ENCODE measurements at places on chromosomes 7 and 10.

DNA sequence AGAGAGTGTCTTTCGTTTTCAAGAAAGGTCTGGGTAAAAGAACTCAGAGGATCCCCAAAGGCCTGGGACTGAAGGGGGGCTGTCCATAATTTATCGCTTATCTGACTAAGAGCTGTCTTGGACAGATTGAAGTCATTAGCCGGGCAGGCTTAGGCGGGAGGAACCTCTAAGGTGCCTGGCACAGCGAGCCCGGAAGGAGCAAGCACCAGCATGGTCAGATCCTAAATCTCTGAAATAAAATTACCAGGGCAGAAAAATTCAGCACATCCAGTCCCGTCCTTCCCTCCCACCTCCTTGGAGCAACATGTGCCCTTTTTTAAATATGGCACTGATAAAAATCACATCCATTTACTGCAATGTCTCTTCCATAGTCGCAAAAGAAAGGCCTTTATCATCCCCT is 86.8 kb downstream of the FAM204A start:
- no peak for DNase-seq

DNA sequence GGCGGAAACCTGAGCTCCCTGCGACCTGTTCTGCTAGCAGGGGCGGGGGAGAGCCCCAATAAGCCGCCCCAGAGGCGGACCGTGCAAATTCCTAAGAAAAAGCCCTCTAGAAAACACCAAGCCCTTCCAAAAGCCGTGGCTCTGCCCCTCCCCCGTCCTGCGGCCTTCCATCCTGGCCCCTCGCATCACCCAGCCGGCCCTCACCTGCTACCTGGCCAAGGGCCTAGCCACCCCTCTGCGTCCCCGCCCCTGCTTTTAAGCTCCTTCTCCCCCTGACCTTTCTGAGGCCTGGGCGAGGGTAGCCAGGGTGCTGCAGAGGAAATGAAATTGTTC is 24.9 kb downstream of the SKIDA1 start:
- no peak for DNase-seq

DNA sequence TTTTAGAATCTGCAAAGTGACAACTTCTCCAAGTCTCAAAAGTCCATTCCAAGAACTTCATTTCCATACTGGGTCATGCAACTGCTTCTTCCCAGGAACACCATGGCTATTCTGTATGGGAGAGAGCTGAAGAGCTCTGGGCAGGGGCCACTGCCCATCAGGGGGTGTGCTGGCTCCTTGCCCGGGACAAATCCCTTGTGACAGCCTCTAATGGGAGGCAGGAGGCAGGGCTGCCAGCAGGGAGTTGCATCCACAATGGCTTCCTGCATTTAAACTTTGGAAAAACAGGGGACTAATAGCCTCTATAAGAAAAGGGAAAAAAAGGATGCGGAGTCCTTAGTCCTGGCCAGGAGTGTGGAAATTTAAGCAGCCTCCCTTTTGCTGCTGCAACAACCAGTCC is 18.4 kb upstream of the FRMD4A start:
- DNase-seq: no peak

GRCh38 chr7:128948976-128949760 is 11.4 kb downstream of the IRF5 start:
- no peak for DNase-seq

DNA sequence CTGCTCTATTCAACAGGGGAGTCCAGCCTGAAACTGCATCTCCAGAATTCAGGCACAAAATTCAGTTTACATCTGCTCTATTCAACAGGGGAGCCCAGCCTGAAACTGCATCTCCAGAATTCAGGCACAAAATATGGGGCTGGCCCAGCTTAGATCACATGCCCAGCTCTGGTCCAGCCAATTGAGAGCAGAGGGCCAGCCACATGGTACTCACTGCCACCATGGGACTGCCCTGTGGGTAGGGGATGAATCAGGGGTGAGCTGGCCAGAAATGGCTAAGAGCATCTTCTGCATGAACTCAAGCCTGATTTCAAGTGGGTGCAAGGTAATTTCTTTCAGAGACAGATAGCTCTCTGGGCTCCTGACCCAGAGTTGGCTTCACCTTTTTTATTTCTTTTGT is 156.6 kb upstream of the LYZL2 start:
- DNase-seq: no peak

- no peak for DNase-seq
Observed at GRCh38 chr7:4386190-4386589, 295.9 kb upstream of the FOXK1 start.

- no peak for DNase-seq
Observed at GRCh38 chr10:73168465-73168803, 515 bp downstream of the FAM149B1 start.

DNA sequence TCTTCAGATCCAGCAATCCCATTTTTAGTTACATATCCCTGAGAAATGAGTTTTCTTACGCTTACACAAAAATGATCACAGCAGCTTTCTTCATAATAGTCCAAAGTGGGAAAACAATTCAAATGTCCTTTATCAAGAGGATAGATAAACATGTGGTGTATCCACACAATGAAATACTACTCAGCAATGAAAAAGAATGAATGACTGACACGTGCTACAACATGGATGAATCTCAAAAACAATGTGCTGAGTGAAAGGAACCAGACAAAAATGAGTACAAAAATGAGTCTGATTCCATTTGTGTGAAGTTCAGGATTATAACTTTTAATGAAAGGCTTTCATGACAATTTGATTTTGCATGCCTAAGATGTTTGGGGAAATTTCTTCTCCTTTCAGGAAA is 139.1 kb downstream of the WNT2 start:
- no peak for DNase-seq

GRCh38 chr7:2814946-2815874 is 28.9 kb downstream of the GNA12 start:
- DNase-seq: no peak

DNA sequence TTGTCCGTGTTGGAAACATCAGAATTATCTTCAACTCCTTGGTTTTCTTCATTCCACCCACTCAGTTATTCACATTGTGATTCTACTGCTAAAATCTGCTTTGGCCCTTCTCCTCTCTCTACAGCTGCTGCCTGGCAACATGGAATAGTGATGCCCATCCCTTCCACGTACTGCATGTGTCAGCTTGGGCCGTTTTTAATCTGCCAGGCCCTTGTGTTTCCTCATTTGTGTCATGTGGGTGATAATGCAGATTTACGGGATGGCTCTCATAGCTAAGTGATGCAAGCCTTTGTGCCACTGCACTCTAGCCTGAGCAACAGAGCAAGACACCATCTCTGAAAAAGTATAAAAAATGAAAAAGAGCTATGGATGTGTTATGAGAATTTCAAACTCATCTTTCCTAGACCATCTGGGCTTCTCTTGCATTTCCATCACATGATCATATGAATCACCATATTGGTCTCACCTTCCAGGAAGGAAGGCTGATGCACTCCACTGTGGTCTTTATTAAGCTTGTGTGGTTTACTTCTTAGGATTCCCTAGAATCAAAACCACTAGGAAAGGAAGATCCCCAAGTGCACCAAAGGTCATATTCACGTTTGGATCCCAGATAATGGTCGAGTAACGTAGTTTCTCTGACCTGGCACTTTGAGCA is 20.6 kb upstream of the CELF2 start:
- no peak for DNase-seq

DNA sequence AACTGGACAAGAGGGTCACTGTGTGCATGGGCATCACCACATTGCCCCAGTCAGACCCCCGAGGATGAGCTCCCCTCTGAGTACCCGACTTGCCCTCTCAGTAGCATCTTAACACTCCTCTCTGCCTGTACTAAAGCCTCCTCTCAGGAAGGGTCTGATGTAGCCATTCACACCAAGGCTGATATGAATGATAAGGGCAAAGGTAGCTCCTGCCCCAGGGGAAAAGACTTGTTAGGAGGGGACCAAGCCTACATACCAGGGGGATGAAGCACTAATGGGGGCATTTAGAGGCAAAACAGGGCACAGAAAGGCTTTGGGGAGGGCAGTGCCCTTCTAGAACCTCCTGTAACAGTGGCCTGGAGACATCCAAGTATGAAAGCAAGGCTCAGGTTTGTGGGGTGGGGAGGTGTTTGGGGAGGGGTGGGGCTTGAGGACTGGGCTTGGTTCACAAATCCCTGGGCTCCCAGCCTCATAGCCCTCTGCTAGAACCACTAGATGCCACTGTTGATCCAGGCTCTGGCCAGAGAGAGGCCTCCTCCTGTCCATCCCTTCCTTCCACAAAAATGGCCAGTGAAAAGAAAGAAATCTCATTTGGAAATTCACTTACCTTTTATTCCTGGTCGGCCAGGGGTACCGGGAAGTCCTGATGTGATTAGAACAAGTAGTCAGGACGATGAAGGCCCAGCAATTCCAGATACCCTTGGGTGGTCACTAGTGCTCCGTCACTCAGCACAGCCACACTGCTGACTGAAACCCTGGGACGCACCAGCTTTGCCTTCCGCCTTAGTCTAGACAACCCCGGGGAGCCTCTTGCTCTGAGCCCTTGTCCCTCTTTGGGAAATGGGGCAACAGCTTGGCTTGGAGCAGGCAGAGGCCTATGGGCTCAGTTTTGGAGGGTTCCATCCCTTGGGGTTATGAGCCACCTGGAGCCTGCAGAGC is 40.3 kb downstream of the COL17A1 start:
- peak; percentile 24 for DNase-seq

GRCh38 chr10:33569702-33570101 is 235.2 kb upstream of the NRP1 start:
- DNase-seq: no peak

DNA sequence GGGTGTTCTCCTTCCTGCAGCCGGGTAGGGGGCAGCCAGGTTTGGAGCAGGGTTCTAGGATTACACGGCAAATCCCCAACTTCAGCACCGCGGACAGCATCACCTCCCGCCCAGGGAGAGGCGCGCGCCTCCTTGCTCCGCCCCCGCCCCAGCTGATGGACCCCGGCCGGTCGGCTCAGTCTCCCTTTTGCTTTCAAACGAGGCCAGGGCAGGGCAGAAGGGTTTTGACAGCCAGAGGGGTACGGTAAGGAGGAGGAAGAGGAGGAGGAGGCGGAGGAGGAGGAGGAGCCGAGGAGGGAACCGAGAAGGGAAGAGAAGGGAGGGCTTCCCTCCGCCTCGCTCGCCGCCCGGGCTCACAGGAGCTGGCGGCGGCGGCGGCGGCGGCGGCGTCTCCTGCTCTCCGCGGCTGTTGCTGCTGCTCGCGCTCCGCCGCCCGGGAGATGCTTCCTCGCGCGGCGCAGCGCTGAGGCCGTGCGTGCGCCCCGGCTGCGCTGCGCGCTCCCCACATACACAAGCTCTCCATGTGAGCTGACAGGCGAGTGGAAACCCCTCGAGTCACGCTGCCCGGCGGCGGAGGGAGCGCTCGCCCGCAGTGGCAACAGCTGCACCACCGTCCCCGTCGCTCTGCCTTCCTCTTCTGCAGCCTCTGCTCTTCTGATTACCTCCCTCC is 615 bp upstream of the CNTNAP2 start:
- DNase-seq: no peak

DNA sequence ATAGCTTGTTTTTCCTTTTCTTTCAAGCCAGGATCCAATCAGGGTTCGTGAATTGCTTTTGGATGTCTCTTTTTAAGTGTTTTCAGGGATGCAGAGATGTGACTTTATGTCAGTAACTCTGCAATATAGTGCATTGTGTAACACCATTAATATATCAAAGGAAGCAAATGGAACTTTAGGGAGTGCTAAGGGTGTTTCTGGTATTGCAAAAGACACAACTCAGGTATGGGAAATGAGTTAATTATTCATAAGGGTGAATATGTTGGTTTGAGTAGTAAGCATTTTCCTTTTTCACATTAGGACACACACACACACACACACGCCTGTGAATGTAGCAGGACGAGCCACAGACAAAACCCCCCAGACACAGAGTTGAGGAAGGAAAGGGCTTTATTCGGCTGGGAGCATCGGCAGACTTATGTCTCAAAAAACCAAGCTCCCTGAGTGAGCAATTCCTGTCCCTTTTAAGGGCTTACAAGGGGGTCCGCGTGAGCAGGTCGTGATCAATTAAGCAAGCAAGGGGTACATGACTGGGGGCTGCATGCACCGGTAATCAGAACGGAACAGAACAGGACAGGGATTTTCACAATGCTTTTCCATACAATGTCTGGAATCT is 31.8 kb upstream of the GSDME start:
- DNase-seq: no peak

DNA sequence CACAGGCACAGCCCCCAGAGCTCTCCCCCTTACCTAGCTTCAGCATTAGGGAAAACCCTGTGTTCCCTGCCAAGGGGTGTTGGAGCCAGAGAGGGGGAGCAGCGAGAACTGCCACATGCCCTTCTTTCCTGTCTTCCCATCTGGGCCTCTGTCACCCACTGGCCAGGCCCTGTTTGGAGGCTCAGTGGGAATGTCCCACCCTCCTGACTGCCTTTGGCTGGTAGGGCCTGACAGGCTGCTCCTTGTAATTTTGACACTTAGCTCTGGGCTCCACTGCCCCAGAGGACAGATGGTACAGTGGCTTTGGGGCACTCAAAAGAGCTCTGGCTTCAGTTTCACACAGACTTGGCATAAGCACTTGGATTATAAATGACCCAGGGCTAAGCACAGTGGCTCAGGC is 50.6 kb downstream of the GRID2IP start:
- no peak for DNase-seq

- DNase-seq: no peak
Observed at GRCh38 chr10:114732931-114733330, 74.9 kb upstream of the ABLIM1 start.

GRCh38 chr7:1516586-1517251 is 12.5 kb upstream of the INTS1 start:
- no peak for DNase-seq
